ENCODE measurements at places on chromosomes 12 and 14. TPM values are rescaled to one million over a fixed set of nuclear protein-coding genes. Genes with fewer than 3 reads are reported as not detected.

DNA sequence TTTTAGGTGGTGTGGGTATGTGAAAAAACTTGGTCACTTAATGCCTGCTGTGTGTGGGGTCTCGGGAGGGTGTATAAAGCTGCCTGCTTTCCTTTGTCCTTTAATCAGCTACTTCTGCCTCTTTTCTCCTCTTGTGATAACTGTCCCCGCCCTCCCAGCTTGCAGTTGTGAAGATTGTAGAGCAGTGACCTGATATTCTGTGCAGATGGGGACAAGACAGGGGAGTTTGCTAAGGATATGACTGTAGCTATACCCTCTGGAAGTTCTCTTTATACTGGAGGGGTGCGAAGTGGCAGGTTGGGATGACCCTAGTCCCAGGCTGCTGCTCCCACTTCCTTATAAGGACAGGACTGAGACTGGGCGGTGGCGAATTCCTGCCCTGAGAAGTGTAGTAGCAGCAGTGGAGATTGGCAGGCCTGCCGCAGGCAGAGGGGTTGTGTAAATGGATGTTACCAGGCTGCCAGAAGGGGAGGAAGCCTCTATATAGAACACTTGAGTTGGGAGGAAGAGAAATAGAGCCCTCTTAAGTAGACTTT is 835 bp downstream of the MYL6 start:
- DNase-seq = peak; percentile 90

- DNase-seq = no peak
These were observed 66.5 kb upstream of the MON2 start for GRCh38 chr12:62400135-62400534.

DNA sequence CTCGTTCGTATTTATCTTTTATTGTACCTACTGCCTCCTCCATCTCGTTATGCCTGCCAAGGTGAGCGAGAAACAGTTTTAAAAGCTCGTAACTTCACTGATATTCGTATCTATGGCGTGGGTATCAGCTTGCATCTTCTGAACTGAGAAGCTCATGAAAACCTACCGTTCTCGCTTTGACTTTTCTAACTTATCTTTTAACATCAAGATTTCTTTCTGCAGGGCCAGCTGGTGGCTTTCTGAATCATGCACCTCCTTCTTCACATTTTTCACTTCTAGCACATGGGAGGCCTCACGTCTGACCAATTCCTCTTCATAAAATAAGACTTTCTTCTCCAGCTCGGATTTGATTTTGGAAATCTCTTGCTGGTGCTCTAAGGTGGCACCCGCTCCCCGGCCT is 45.8 kb downstream of the AMN start:
- DNase-seq = no peak

DNA sequence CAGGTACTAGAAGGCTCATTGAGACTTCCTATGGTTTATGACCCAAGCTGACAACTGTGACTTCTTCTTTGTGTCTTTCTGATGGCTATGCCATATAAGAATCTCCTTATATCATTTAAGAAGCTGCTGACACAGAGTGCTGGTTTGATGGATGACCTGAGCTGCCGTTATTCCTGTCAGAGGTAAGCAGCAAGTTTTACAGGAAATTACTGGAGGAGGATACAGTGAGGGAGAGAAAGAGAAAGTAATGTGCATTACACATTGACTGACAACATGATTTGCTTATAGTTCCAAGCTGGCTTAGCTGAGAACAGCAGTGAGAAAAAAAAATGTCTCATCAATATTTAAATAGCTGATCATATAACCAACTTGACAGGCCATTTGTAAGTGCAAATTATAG is 981.4 kb downstream of the FSCB start:
- no peak for DNase-seq

DNA sequence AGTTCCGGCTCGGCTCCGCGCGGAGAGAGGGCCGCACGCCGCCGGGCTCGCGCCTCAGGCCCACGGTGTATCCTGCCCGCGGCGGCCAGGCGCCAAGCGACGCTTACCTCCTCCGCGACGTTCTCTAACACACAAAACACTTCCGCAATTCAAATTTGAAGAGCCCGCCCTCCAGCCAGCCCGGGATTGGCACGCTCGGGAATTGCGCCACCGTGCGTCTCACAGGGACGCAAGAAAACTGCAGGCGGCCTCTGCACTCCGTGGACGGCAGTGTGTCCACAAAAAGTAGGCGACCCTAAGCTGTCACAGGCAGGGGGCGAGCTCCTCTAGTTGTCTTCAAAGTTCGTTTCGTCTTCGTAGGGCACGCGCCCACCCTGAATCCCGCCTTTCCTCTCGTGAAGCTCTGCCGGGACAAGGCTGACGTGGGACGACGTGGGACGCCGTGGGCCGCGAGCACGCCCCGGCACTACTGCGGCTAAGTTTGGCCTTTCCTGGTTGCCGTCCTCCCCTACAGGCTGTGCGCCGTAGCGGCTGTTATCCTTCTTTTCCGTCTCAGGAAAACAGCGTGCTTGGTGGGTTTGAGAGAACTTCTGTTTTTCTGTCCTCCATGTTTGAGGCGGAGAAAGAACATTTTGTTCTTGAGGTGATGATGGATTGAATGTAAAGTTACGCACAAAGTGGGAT is at the start of gene MIS18BP1:
MIS18BP1 (minus strand) TSS at position 133 of the 684 bp plus-strand sequence. CDS start 5,916 bp downstream, outside the sequence.
- peak; percentile 97 for DNase-seq

DNA sequence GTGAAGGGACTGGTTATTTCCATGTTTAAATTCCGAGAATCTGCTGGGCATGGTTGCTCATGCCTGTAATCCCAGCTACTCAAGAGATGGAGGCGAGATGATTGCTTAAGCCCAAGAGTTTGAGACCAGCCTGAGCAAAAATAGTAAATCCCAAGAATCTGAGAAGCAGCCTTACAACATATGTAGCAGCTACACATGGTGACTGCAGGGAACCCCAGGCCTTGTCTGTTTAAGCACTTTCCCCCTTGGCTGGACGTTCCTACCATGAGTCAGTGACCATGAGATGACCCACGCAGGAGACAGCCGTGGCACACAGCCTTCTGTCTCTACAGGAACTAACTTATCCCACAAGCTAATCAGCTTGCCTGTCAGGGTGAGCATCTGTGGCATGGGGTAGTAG is 5.5 kb upstream of the SLC24A4 start:
- DNase-seq = no peak

DNA sequence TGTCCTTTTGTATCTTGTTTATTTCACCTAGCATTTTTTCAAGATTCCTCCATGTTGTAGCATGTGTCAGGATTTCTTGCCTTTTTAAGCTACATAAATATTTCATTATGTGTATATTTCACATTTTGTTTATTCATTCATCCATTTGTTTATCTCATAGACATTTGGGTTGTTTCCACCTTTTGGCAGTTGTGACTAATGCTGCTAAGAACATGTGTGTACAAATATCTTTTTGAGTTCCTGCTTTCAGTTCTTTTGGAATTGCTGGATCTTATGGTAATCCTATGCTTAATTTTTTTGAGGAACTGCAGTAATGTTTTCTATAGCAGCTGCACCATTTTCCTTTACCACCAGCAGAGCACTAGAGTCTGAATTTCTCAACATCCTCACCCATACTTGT is 62.4 kb downstream of the SCN8A start:
- DNase-seq = no peak

DNA sequence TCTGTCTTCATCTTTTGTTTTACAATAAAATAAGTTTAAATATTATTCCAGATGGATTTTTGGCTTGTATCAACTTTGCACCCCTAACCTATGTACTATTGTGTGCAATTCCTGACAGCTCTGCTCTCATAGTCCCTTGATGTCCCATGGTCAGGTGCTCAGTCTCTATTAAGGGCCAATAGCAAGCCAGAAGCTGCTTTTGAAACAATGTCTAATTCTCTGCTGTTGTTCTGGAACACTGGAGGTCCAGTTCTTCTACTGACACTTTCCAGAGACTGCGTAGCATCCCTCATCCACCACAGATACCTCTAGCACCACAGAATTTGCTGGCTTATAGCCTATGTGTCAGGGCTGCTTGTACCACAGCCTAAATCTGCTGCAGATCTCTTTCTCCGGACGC is 74.6 kb downstream of the BRMS1L start:
- no peak for DNase-seq

GRCh38 chr12:84161296-84161695 is 751.3 kb downstream of the SLC6A15 start:
- no peak for DNase-seq

- no peak for DNase-seq
These were observed 8.5 kb downstream of the L3HYPDH start for GRCh38 chr14:59475709-59476108.

GRCh38 chr12:76311796-76312195 is 36.4 kb downstream of the BBS10 start:
- no peak for DNase-seq

DNA sequence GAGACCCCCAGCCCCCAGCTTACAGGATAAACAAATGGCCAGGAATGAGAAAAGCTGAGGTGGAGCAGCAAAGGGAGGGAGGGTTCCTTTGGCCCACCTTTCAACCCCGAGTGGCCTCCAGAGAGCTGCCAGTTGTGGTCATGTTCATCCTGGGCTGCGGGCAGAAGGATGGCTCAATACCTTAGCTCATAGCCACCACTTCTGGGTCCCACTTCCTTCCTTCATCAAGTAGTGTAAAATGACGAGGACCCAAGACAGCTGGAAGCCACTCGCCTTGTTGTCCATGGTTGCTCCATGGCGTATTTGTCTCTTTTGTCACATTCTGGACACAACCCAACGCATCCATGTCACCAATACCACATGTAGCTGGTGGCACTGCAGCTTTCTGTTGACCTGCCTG is 24.2 kb downstream of the CRACR2A start:
- no peak for DNase-seq

- peak; percentile 89 for DNase-seq
These were observed at the start of gene LRRK2 for GRCh38 chr12:40224439-40225291. LRRK2 (plus strand) TSS chr12:40224997; CDS start chr12:40225132, 135 bp downstream.

- DNase-seq = peak; percentile 78
These were observed 21.9 kb upstream of the KLC1 start for GRCh38 chr14:103606963-103607668.

- DNase-seq = no peak
These were observed 289.9 kb upstream of the KITLG start for GRCh38 chr12:88870000-88870737.

DNA sequence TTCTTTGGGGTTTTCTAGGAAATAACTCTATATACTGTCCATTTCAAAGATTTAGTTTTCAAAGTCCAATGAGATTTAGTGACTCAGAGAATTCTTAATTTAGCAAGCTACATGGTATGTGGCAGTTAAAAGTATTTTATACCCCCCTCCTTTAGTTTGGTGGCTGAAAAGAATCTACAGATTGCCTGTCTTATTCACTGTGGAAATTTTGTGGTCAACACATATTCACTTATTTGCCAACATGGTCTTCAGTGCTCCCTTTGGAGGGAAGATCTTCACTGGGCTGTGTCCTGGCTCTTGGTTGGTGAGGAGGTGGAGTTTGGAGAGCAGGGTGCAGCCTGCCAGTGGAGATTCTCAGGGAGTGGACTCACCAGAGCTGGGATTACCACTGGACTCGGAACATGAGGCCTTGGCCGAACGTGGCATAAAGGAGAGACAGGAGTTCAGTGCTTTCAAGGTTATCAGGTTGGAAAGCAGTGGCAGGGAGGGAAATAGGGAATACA is 39.8 kb downstream of the SAMD4A start:
- DNase-seq = peak; percentile 37

Gene REM2
- 0.12 TPM for total RNA-seq

Gene CLEC9A
- not detected for total RNA-seq

Gene SELPLG
- total RNA-seq = 12.5 TPM

Gene CLEC1B
- not detected for total RNA-seq

Gene CD69
- 2.9 TPM for total RNA-seq

Gene GPR132
- total RNA-seq = 1.1 TPM

Gene GARIN6
- total RNA-seq = not detected

Gene CCDC196
- not detected for total RNA-seq
